Calu3 (cell line): ENCODE measurements at places on chromosomes 7 and 10. TPM values are rescaled to one million over a fixed set of nuclear protein-coding genes. Genes with fewer than 3 reads are reported as not detected.

GRCh38 chr7:77409005-77409738, 7.0 kb downstream of the GSAP start:
- peaks cover 15% of the 10 kb centered on the region for H3K36me3 ChIP-seq
- H3K27me3 ChIP-seq, result no peaks in the 10 kb centered on the region
- peak overlapping the region; percentile 24 for H3K4me3 ChIP-seq
- DNase-seq, result no peak

DNA sequence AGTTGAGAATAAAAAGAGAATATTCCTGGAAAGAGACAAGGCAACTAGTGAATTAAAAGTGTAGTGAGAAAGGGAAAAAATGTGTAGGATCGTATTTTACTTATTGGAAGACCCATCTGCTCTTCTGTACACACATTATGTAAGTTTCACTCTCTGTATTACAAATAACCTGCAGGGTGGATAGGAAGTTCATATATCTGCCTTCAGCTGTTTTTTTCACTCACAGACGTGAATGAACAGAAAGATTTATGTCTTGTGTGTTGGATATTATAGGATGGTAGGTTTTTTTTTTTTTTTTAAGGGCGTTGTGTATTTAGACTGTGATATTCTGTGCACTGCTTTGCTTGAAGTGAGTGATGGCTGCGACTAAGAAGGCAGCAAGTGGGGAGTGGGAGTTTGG, 266.5 kb downstream of the AUTS2 start:
- H3K27ac ChIP-seq, result no peak overlapping the region
- no peaks in the 10 kb centered on the region for H3K27me3 ChIP-seq
- H3K36me3 ChIP-seq, result no peaks in the 10 kb centered on the region
- H3K4me1 ChIP-seq, result no peaks in the 10 kb centered on the region
- H3K4me3 ChIP-seq, result no peak overlapping the region
- no peak for DNase-seq

GRCh38 chr10:10545771-10546170, 471.9 kb upstream of the CELF2 start:
- H3K36me3 ChIP-seq, result no peaks in the 10 kb centered on the region
- no peak for DNase-seq
- H3K4me3 ChIP-seq, result no peak overlapping the region
- no peaks in the 10 kb centered on the region for H3K27me3 ChIP-seq

DNA sequence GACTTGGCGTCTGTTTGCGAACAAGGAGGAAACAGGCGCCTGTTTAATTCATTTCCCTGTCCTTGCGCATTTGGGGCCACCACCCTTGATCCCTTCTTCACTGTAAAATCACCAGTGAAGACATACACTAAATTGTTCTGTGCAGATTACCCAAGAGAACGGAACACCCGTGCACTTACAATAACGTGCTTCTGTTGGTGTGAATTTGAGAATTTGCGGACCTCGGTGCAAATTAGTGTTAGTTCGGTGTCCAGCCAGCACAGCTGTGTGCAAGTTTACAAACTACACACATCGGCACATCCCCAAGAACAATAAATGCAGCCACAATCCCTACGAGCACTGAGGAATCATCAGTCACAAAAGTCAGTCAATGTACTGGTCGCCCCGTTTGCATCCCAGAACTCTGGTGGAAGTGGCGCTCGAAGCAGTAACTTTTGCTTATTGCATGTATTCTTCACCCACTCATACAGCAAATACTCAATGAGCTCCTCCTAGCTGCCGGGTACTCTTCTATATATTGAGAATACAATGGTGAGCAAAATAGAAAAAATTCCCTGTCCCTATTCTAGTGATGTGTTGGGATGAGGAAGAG, 786 bp upstream of the CNOT4 start:
- H3K27ac ChIP-seq, result no peak overlapping the region
- H3K4me1 ChIP-seq, result peaks cover 7% of the 10 kb centered on the region
- no peaks in the 10 kb centered on the region for H3K36me3 ChIP-seq

- H3K36me3 ChIP-seq, result peaks cover 5% of the 10 kb centered on the region
- H3K27ac ChIP-seq, result peak overlapping the region; percentile 76
- peaks cover 24% of the 10 kb centered on the region for H3K4me1 ChIP-seq
- H3K27me3 ChIP-seq, result no peaks in the 10 kb centered on the region
Observed at GRCh38 chr10:4651404-4652037, 174.5 kb upstream of the AKR1E2 start.

DNA sequence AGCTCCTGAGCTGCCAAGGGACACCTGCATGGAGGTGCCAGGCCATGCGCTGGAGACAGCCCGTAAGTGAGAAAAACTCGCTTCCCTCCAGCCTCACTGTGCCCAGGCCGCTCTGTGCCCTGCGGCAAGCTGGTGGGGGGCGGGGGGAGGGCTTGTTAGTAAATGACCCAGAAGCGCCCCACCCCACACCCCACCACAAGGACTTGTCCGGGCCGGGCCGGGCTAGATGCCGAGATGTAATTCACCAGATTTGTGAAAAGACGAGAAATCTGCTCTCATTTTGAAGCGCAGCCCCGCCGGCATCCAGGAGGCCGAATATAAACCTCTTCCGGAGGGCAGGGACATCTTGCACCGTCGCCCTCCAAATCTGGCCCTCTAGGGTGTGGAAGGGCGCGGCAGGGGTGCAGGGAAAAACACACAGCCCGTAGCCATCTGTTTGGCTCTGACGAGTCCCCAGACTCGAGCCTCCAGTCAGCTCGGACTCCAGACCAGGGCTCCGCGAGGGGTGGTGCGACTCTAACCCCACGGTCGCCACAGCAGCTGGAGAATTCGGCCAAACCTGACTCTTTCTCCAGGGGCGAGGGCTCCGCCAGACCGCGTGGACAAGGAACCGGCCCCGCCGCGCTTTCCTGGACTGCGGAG, 14.8 kb downstream of the TLX1 start:
- H3K36me3 ChIP-seq, result no peaks in the 10 kb centered on the region
- no peak overlapping the region for H3K4me3 ChIP-seq
- peaks cover 61% of the 10 kb centered on the region for H3K27me3 ChIP-seq
- no peaks in the 10 kb centered on the region for H3K4me1 ChIP-seq

DNA sequence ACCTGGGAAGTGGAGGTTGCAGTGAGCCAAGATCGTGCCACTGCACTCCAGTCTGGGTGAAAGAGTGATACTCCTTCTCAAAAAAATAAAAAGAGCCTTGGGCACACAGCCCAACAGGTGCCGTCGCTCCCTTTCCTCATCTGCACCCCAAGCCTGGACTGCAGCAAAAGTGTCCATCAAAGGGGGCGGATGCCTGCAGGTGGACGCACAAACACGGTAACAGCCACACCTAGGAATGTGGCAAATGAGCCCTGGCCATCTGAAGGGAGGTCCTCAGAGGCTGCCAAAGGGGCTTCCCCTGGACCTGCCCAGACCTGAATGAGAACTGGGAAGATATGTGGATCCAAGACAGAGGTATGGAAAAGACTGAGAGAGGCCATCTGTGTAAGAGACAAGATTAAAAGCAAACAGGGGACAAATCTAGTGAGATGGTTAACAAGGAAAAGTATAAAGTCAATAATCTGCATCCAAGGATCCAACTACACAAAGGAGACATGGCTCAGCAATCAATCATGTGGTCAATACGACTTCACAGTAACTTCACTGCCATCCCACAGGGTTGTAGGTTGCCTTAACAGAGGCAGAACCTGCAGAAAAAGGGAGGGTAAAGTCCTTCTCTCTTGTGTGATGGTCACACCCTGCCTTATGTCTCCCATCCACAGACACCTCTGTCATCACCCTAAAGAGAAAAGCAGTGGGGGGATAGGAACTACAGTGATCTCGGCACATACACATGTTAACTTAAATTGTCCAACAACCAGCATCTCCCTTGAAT, 25.4 kb downstream of the DRGX start:
- no peak for DNase-seq
- no peak overlapping the region for H3K4me3 ChIP-seq
- H3K4me1 ChIP-seq, result no peaks in the 10 kb centered on the region
- no peaks in the 10 kb centered on the region for H3K36me3 ChIP-seq
- no peak overlapping the region for H3K27ac ChIP-seq

DNA sequence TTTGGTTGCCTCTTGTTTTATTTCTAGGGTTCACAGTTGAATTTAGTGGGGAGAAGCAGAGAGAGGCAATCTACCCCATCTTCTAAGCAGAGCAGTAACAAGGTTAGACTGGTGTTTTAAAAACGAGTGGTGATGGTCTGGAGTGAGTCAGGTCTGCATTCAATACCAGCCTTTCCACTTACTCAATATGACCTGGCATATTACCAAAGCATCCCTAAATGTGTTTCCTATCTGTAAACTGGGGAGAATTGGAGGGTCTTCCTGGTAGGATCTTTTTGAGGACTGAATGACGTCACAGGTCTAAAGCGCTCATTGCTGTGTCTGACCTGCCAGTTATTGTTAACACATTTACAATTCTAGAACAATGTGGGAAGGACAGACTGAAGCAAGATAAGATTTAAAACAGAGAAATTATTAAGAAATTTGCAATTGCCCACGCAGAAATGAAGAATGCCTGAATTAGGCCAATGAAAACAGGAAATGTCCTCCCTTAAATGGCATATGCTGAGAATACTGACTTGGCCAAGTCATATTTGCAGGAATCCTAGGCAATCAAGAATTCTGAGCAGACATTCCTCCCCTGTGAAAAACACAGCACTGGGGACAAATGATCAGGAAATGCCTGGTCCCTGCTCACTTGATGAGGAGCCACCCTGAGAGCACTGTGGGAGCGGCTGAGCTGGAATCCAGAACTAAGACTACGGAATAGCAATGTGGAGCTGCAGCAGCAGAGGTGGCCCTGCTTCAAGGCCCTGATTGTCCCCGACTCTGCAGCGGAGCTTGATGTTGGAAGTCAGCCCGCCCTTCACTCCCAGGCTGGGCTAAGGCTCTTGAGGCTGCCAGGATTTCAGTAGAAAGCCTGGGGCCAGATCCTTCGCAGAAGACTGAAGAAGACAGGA, 184.5 kb upstream of the CXCL12 start:
- H3K27me3 ChIP-seq, result peaks cover 88% of the 10 kb centered on the region
- DNase-seq, result no peak
- no peaks in the 10 kb centered on the region for H3K4me1 ChIP-seq
- no peak overlapping the region for H3K4me3 ChIP-seq
- no peak overlapping the region for H3K27ac ChIP-seq

DNA sequence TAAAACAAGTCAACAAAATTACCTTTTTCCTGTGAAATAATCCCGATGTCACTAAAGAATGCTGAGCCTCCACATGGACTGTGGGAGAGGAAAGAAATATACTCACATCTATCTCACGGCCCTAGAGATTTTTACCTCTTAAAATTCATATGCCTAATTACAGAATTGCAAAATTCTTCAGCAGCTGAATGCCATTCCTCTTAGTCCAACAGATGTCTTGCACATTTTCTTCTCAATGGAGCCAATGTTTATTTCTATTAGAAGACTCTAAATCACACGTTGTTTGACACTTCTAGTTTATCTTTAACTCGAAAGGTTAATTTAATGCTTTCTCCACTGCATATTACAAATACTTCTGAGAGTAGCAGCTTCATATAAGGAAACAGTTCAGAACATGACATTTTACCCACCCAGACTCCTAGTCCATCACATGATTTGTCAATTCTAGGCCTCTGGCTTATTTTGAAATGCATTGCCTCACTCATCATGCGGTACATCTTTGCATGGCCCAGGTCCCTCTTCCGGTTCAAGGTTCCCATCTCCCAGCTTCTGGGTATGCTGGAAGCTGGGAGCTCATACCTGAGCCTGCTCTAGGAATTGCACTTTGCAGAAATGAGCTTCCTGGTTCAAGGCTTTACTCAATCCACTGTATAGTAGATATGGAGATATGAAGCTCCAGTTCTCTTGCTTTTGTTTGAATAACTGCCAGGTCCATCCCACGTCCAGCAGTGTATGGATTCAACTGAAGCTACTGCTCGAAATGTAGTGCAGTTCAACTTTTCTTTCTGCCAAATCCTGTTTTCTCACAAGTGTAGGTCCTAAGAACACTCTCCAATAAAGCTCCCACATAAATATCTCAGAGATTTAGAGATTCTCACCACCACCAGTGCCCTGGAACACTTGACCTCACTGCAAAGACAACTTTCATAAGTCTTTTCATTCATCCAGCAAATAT, 306.2 kb downstream of the GPR37 start:
- peaks cover 24% of the 10 kb centered on the region for H3K4me1 ChIP-seq
- H3K27me3 ChIP-seq, result no peaks in the 10 kb centered on the region
- peak overlapping the region; percentile 37 for H3K4me3 ChIP-seq

- H3K27me3 ChIP-seq, result peaks cover 18% of the 10 kb centered on the region
- no peaks in the 10 kb centered on the region for H3K36me3 ChIP-seq
- no peak overlapping the region for H3K4me3 ChIP-seq
- H3K4me1 ChIP-seq, result peaks cover 27% of the 10 kb centered on the region
- no peak overlapping the region for H3K27ac ChIP-seq
Observed at GRCh38 chr10:16853201-16853600, 36.0 kb upstream of the RSU1 start.

- H3K4me1 ChIP-seq, result peaks cover 5% of the 10 kb centered on the region
- no peak overlapping the region for H3K4me3 ChIP-seq
- no peaks in the 10 kb centered on the region for H3K36me3 ChIP-seq
- H3K27ac ChIP-seq, result no peak overlapping the region
Observed at GRCh38 chr7:117092785-117093184, 139.5 kb downstream of the ST7 start.

GRCh38 chr7:18877874-18878273, 239.6 kb downstream of the TWIST1 start:
- no peak for DNase-seq
- H3K27me3 ChIP-seq, result no peaks in the 10 kb centered on the region
- H3K4me1 ChIP-seq, result no peaks in the 10 kb centered on the region
- H3K27ac ChIP-seq, result peak overlapping the region; percentile 11

GRCh38 chr7:25029075-25029474, 49.1 kb upstream of the OSBPL3 start:
- peak overlapping the region; percentile 26 for H3K4me3 ChIP-seq
- H3K27ac ChIP-seq, result peak overlapping the region; percentile 96
- peaks cover 15% of the 10 kb centered on the region for H3K36me3 ChIP-seq
- DNase-seq, result no peak

DNA sequence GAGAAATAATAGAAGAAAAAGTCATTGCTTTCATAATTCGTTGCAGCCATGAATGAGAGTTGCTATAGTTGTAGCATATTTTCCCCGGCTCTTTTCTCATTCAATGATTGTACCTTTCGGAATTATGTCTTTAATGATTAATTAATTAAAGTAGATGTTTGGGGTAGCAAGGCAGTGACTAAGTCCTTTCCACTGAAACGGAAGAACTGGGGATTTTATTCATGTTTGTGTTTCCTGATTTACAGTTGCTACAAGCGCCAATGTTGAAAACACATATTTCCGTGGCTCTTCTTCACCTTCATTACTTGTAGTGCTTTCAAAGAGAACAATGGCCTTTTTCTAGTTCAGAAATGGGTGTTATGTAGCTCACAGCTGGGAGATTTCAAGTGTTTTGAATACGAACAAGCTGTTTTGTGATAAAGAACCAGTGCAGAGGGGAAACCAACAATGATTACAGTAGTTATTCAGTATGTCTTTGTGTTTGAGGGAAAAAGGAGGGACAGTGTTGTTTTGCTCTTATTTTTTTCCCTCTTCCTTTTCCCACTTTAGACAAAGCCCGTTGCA, 153.5 kb downstream of the NSUN6 start:
- H3K27me3 ChIP-seq, result no peaks in the 10 kb centered on the region
- no peak overlapping the region for H3K27ac ChIP-seq
- H3K4me1 ChIP-seq, result no peaks in the 10 kb centered on the region
- DNase-seq, result no peak

SPDYE2B gene
- total RNA-seq, result not detected in 2 replicates

TUBB8 gene
- total RNA-seq, result 0.34 TPM in 1 of 2 replicates, not detected in the other

ZSCAN25 gene
- total RNA-seq, result 12.9 and 13.5 TPM in 2 replicates

LRRD1 gene
- not detected in 2 replicates for total RNA-seq

RPP38 gene
- total RNA-seq, result 23.4 and 25.8 TPM in 2 replicates

SPDYE8 gene
- not detected in 2 replicates for total RNA-seq

CFAP58 gene
- not detected in 2 replicates for total RNA-seq

NPC1L1 gene
- 45.0 and 46.0 TPM in 2 replicates for total RNA-seq
